HepG2 (cell line): ENCODE measurements at places on chromosomes 5 and 9. TPM values are rescaled to one million over a fixed set of nuclear protein-coding genes. Genes with fewer than 3 reads are reported as not detected.

LCN1 gene
- total RNA-seq, result not detected in 2 replicates

CCL21 gene
- not detected in 2 replicates for total RNA-seq

PHAX gene
- 59.7 and 95.0 TPM in 2 replicates for total RNA-seq

DNA sequence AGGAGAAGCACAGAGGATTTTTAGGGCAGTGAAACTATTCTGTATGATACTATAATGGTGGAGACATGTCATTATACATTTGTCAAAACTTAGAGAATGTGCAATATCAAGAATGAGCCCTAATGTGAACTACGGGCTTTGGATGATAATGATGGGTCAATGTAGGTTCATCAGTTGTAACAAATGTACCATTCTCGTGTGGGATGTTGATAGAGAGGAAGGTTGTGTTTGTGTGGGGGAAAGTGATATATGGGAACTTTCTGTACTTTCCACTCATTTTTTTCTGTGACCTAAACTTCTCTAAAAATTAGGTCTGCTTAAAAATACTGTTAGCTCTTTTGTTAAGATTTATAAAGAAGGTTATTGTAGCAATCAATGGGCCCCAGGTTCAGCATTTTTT is 138.9 kb downstream of the SPATA31D1 start:
- DNase-seq, result no peak
